Placental epithelial cell (primary cell): ENCODE measurements at places on chromosomes 12 and 14. TPM values are rescaled to one million over a fixed set of nuclear protein-coding genes. Genes with fewer than 3 reads are reported as not detected.

CCDC196 gene
- total RNA-seq, result not detected in 2 replicates

KCNMB4 gene
- total RNA-seq, result 9.7 and 12.2 TPM in 2 replicates

TAS2R10 gene
- 0.33 and 1.6 TPM in 2 replicates for total RNA-seq

SLC16A7 gene
- total RNA-seq, result 7.9 and 11.0 TPM in 2 replicates

DLK1 gene
- total RNA-seq, result under 0.01 TPM in 1 of 2 replicates, not detected in the other

GALNT8 gene
- total RNA-seq, result under 0.01 TPM in 1 of 2 replicates, not detected in the other

DBX2 gene
- total RNA-seq, result not detected in 2 replicates

ZC3H10 gene
- 5.9 and 6.0 TPM in 2 replicates for total RNA-seq

HSPB8 gene
- total RNA-seq, result 46.3 and 63.1 TPM in 2 replicates
